ENCODE measurements at places on chromosomes 11 and 22. TPM values are rescaled to one million over a fixed set of nuclear protein-coding genes. Genes with fewer than 3 reads are reported as not detected.

Gene CCDC116
- total RNA-seq: 0.22 TPM

Gene LGALS1
- 240 TPM for total RNA-seq

- DNase-seq: no peak
Observed at GRCh38 chr11:86484795-86485166, 110.1 kb downstream of the CCDC81 start.

DNA sequence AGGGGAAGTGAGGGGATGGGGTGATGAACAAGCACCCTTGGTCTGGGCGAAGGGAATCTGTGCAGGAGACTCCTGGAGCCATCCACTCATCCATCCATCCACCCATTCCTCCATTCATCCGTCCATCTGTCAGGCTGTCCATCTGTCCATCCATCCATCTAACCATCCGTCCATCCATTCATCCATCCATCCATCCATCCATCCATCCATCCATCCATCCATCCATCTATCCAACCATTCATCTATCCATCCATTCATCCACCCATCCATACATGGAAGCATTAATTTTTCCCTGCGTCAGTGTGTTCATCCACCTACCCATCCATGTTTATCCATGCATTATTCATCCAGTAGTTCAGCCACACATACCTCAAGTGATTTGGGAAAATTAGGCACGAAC lies 32.0 kb downstream of the WNT11 start:
- no peak for DNase-seq

Measured in astrocyte (in vitro differentiated cells and primary cell).